ENCODE measurements at places on chromosomes 2 and 18.

GRCh38 chr2:63792530-63792929, 49.2 kb upstream of the UGP2 start:
- DNase-seq = no peak
- H3K27me3 ChIP-seq = peaks cover 4% of the 10 kb centered on the region
- H3K36me3 ChIP-seq = no peaks in the 10 kb centered on the region
- H3K27ac ChIP-seq = no peak overlapping the region

DNA sequence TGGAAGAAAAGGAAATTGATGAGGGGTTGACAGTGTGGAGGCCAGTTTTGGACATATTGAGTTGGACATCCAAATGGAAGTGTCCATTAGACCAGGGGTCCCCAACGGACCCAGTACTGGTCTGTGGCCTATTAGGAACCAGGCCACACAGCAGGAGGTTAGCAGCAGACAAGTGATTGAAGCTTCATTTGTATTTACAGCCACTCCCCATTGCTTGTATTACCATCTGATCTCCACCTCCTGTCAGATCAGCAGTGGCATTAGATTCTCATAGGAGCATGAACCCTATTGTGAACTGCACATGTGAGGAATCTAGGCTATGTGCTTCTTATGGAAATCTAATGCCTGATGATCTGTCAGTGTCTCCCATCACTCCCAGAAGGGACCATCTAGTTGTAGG, 99.1 kb downstream of the MTX2 start:
- no peak overlapping the region for H3K27ac ChIP-seq
- H3K27me3 ChIP-seq = peaks cover 23% of the 10 kb centered on the region
- no peak overlapping the region for H3K4me3 ChIP-seq
- no peak for DNase-seq
- no peaks in the 10 kb centered on the region for H3K36me3 ChIP-seq

DNA sequence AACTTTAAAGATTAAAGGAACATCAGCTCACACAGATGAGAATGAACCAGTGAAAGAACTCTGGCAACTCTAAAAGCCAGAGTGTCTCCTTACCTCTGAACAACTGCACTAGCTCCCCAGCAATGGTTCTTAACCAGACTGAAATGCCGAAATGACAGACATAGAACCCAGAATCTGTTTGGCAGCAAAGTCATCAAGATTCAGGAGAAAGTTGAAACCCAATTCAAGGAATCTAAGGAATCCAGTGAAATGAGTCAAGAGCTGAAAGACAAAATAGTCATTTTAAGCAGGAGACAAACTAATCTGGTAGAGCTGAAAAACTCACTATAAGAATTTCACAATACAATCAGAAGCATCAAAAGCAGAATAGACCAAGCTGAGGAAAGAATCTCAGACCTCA, 72.0 kb downstream of the STRADB start:
- no peak overlapping the region for H3K27ac ChIP-seq
- no peaks in the 10 kb centered on the region for H3K36me3 ChIP-seq
- DNase-seq = no peak
- peaks cover 6% of the 10 kb centered on the region for H3K4me1 ChIP-seq
- no peak overlapping the region for H3K4me3 ChIP-seq

- no peak for DNase-seq
- H3K4me1 ChIP-seq = no peaks in the 10 kb centered on the region
- H3K4me3 ChIP-seq = no peak overlapping the region
- H3K27ac ChIP-seq = no peak overlapping the region
Observed at GRCh38 chr2:236092714-236093113, 75.5 kb downstream of the GBX2 start.

DNA sequence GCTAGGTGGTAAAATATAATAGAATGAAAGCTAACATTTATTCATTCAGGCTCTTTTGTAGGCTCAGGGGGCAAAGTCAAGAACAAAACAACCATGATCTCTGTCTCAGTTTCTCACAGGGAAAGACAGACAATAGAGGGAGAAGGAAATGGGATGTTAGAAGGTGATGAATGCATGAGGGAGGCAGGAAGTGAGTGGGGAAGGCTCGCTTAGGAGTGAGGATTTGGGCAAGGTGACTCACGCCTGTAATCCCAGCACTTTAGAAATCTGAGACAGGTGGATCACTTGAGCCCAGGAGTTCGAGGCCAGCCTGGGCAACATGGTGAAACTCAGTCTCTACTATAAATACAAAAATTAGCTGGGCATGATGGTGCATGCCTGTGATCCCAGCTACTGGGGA, 88.4 kb downstream of the CTIF start:
- H3K36me3 ChIP-seq = no peaks in the 10 kb centered on the region
- H3K4me3 ChIP-seq = no peak overlapping the region
- no peaks in the 10 kb centered on the region for H3K27me3 ChIP-seq
- no peak for DNase-seq
- H3K27ac ChIP-seq = no peak overlapping the region

GRCh38 chr2:69589973-69590652, 53.4 kb downstream of the AAK1 start:
- no peak for DNase-seq
- H3K4me1 ChIP-seq = peaks cover 64% of the 10 kb centered on the region
- peaks cover 25% of the 10 kb centered on the region for H3K36me3 ChIP-seq
- peak overlapping the region; percentile 24 for H3K27ac ChIP-seq
- H3K27me3 ChIP-seq = no peaks in the 10 kb centered on the region
- H3K4me3 ChIP-seq = no peak overlapping the region

DNA sequence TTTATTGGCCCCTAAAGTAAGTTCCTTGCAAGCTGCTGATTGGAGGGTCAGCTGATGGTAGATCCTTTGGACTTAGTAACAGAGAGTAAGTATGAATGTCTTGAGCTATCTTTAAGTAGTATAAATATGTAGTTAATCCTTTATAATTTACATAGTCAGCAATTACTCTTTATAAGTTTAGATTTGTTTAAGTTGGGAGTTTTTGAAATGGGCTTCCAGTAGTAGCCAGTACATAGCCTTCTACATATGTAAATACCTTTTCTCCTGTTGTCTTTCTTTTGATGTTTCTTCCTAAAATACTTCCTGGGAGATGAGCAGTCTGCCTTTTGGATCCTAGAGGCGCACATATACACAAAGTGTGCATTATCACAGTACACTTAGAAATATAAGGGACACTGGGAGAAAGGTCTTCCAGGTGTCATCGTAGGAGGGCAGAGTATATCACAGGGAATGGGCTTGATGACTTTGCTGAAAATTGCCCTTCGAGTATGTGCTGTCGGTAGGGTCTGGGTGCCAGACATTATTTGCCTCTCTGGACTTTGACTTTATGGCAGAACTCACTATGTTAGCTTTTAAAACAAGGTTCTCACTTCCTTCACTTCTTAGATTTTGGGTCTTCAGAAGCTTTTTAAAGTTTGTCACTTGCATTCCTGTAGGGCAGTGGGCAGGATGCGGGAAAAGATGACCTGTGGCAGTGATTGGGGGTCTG, 21.6 kb downstream of the TTLL4 start:
- H3K4me3 ChIP-seq = no peak overlapping the region
- H3K27ac ChIP-seq = no peak overlapping the region

GRCh38 chr2:96153291-96153713, 8.1 kb upstream of the DUSP2 start:
- H3K4me1 ChIP-seq = peaks cover 60% of the 10 kb centered on the region
- no peaks in the 10 kb centered on the region for H3K36me3 ChIP-seq
- no peaks in the 10 kb centered on the region for H3K27me3 ChIP-seq
- no peak for DNase-seq
- H3K27ac ChIP-seq = no peak overlapping the region

DNA sequence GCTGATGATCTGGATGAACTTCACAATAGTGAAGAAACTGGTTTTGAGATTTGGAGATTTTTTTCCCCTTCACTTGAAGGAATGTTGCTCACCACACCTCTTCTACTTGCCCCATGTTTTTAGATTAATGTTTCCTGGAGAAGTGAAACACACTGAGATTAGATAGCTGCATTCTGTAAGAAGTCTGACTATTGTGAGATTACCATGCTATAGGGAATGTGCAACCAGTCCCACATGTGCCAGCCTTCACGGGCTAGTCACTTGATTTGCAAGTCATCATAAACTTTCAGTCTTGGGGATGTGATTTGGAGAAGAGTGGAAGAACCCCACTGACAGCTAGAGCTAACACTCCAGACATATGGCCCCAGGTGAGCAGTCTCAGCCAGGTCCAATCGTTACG, 7.4 kb upstream of the CCNYL1 start:
- no peak overlapping the region for H3K27ac ChIP-seq
- H3K27me3 ChIP-seq = peaks cover 3% of the 10 kb centered on the region
- H3K4me3 ChIP-seq = no peak overlapping the region

- no peak overlapping the region for H3K27ac ChIP-seq
- no peak overlapping the region for H3K4me3 ChIP-seq
- no peak for DNase-seq
- H3K4me1 ChIP-seq = no peaks in the 10 kb centered on the region
- H3K27me3 ChIP-seq = peaks cover 3% of the 10 kb centered on the region
Observed at GRCh38 chr2:47223980-47224379, 68.9 kb upstream of the STPG4 start.

- no peak overlapping the region for H3K4me3 ChIP-seq
- H3K4me1 ChIP-seq = peaks cover 20% of the 10 kb centered on the region
- H3K27me3 ChIP-seq = no peaks in the 10 kb centered on the region
- H3K36me3 ChIP-seq = peaks cover 24% of the 10 kb centered on the region
- no peak overlapping the region for H3K27ac ChIP-seq
- DNase-seq = no peak
Observed at GRCh38 chr2:69375494-69376353, 11.3 kb downstream of the GFPT1 start.

- H3K36me3 ChIP-seq = no peaks in the 10 kb centered on the region
- H3K27ac ChIP-seq = no peak overlapping the region
- DNase-seq = no peak
- peaks cover 2% of the 10 kb centered on the region for H3K4me1 ChIP-seq
Observed at GRCh38 chr2:1598800-1599199, 145.5 kb downstream of the PXDN start.

- no peaks in the 10 kb centered on the region for H3K27me3 ChIP-seq
- no peak for DNase-seq
- H3K4me1 ChIP-seq = peaks cover 13% of the 10 kb centered on the region
- H3K4me3 ChIP-seq = no peak overlapping the region
Observed at GRCh38 chr2:19872302-19872701, 29.5 kb downstream of the TTC32 start.

DNA sequence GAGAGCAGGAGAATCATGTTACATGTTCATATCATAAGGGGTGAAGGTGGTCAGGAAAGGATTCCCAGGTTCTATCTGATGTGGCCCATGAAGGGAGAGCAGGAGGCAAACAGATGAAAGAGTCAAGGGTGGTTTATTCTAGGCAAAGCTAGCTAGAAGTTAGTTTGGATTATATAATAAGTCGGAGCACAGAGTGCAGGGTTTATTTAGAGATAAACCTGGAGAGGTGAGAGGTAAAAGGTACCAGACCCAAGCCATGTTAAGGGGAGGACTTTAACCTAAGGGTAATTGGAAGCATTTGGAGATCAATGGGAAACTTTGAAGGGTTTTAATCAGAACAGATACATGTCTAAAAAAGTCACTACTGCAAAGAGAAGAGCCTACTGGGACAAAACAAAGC, 69.2 kb upstream of the LRATD1 start:
- H3K27ac ChIP-seq = no peak overlapping the region
- no peaks in the 10 kb centered on the region for H3K27me3 ChIP-seq
- no peak overlapping the region for H3K4me3 ChIP-seq
- H3K36me3 ChIP-seq = no peaks in the 10 kb centered on the region
- no peak for DNase-seq

GRCh38 chr18:35051641-35052377, 10.6 kb downstream of the MAPRE2 start:
- DNase-seq = no peak
- H3K4me1 ChIP-seq = peaks cover 38% of the 10 kb centered on the region
- no peak overlapping the region for H3K4me3 ChIP-seq
- peaks cover 18% of the 10 kb centered on the region for H3K36me3 ChIP-seq
- no peaks in the 10 kb centered on the region for H3K27me3 ChIP-seq

DNA sequence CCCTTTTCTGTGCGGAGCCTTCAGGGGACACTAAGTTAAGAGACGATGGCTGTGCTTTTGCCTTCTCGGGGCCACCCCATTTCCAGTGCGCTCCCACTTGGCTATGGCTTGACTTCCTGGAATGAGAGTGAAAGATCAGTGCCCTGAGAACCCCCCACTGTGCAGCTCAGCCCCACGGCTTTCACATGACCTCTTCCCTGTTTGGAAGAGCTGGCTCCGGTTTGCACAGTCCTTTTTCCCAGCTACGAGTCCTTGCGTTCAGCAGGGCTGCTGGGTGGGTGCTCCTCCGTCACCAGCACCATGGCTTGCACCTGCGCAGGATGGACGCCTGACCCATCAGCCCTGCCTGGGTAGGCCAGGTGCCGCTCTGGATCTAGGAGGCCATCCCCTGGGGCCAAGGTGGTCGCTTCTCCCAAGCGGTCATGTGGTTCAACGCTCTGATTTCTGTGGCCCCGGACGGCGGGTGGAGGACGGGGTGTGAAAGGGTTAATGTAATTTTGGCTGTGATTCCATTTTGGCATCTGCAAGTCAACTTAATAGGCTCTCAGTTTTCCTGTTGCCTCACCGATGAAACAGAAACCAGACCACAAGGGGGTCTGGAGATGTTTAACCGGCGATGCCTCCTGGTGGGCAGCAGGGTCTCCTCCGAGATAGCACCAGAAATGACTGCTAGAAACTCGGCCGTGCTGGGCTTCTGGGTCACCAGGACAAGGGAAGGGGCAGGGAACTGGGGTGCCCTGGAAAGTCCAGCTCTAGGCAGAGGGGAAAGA, 113.1 kb upstream of the HAAO start:
- H3K27me3 ChIP-seq = peaks cover 4% of the 10 kb centered on the region
- no peak for DNase-seq
- H3K36me3 ChIP-seq = no peaks in the 10 kb centered on the region
- H3K4me1 ChIP-seq = peaks cover 3% of the 10 kb centered on the region
- H3K4me3 ChIP-seq = no peak overlapping the region

- H3K27me3 ChIP-seq = no peaks in the 10 kb centered on the region
- no peak overlapping the region for H3K27ac ChIP-seq
- H3K36me3 ChIP-seq = no peaks in the 10 kb centered on the region
Observed at GRCh38 chr2:221629468-221629867, 57.4 kb upstream of the EPHA4 start.

GRCh38 chr18:7062811-7063210, 54.8 kb downstream of the LAMA1 start:
- no peak overlapping the region for H3K27ac ChIP-seq
- H3K4me3 ChIP-seq = no peak overlapping the region
- no peaks in the 10 kb centered on the region for H3K36me3 ChIP-seq
- H3K27me3 ChIP-seq = no peaks in the 10 kb centered on the region
- DNase-seq = no peak
- H3K4me1 ChIP-seq = no peaks in the 10 kb centered on the region

- no peak overlapping the region for H3K27ac ChIP-seq
- no peaks in the 10 kb centered on the region for H3K36me3 ChIP-seq
- peaks cover 24% of the 10 kb centered on the region for H3K27me3 ChIP-seq
- no peak for DNase-seq
- H3K4me3 ChIP-seq = no peak overlapping the region
Observed at GRCh38 chr2:38427936-38428335, 50.9 kb upstream of the ATL2 start.
